T-helper 22 cell (primary cell): ENCODE measurements at places on chromosomes 4 and X.

DNA sequence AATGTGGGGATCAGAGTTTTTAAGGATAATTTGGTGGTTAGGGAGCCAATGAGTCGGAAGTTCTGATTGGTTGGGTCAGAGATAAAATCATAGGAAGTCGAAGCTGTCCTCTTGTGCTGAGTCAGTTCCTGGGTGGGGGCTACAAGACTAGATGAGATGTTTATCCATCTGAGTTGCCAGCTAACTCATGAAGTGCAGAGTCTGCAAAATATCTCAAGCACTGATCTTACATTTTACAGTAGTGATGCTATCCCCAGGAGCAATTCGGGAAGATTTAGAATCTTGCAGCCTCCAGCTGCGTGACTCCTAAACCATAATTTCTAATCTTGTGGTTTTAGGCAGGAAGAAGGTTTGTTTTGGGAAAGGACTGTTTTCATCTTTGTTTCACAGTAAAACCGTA is 565.8 kb upstream of the SPANXN1 start:
- DNase-seq, result no peak

GRCh38 chr4:163343604-163344146 is at the start of gene NPY5R:
Gene NPY5R, plus strand, starts transcription at chr4:163343892. Its CDS starts 6,382 bp downstream, at chr4:163350274.
- no peak for DNase-seq

DNA sequence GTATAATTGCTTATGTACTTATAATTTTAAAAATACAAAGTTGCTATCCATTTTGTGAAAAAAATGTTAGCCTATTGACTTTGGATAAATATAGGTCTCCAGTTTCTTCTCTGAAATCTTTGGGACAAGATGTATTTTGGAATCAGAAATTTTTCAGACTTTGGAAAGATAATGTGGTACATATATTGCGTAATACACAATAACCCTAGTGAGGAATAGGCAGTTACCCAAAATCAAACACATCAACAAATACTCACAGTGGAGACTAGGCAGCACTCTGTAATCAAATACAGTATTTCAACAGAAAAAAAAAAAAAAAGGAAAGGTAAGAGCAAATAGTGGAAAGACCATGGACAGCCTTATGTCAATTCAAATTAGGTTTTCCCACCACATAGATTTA is 796.8 kb downstream of the ADGRL3 start:
- no peak for DNase-seq

- DNase-seq, result no peak
These were observed 57.8 kb downstream of the SPATA4 start for GRCh38 chr4:176137631-176138030.

- no peak for DNase-seq
These were observed 286.3 kb downstream of the ANKRD50 start for GRCh38 chr4:124426279-124426678.

DNA sequence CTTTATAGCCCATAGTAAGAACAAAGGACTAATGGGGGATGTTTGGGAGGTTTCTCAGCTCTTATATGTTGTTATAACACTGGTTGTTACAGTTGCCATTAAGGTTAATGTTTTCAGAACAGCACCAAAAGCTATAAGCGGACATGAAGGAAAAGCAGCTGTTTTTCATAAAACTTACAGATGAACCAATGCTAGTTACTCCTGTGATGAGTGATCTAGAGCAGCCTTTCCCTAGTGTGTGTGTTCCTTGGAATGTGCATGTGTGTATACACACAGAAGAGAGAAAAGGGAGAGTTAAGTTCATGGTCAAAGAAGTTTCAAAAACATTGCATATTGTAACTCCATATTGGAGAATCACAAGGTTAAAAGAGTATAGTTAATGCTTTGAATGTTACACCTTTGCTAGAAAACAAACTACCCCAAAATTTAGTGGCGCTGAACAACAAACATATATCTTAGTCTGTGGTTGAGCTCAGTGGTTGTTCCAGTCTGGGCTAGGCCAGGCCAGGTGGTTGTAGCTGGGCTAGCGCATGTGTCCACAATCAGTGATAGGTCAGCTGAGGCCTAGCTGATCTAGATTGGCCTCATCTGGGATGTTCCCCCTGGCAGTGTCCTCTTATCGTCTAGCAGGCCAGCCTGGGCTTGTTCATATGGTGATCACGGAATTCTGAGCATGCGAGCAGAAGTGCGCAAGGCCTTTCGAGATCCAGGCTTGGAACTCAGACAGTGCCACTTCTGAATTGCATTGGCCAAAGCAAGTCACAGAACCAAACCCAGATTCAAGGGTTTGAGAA is 151.0 kb downstream of the NHS start:
- no peak for DNase-seq
